Hematopoietic multipotent progenitor cell treated with erythropoietin and hydrocortisone succinate and interleukin-3 and kit ligand, for 17 days (in vitro differentiated cells): ENCODE measurements at places on chromosomes 12 and 14.
A peak's percentile ranks its signal among the peaks of the same experiment; 100 is the strongest.

GRCh38 chr12:51926718-51927117 is 19.4 kb downstream of the ACVRL1 start:
- DNase-seq: no peak

GRCh38 chr12:80702889-80703805 is 4.3 kb upstream of the MYF6 start:
- no peak for DNase-seq

GRCh38 chr12:43337571-43338444 is 214.2 kb downstream of the ADAMTS20 start:
- no peak for DNase-seq

GRCh38 chr12:71626768-71627167 is 36.9 kb downstream of the ZFC3H1 start:
- DNase-seq: no peak

DNA sequence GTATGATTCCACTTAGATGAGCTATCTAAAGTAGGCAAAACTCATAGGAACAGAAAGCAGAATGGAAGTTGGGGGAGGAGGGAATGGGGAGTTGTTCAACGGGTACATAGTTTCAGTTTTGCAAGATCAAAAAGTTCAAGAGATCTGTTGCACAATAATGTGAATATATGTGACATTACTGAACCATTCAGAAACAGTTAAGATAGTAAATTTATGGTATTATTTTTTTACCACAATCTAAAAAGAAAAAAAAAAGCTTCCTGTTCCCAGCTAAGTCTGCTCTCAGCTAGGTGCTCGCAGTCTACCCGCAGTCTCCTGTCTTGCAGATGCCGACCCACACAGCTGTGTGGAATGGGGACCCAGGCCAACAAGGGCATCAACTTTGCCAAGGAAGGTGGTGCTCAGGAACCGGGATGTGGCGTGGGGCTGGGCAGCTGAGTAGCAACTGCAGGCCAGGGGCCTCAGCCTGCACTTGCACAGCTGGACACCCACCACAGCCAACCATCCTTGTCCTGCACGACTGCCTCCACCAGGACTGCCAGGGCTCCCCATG is 15.3 kb upstream of the ANO6 start:
- no peak for DNase-seq

- no peak for DNase-seq
Measured at GRCh38 chr12:102351322-102351721, 129.0 kb downstream of the IGF1 start.

- no peak for DNase-seq
Measured at GRCh38 chr12:130459916-130460315, 122.2 kb downstream of the PIWIL1 start.

- no peak for DNase-seq
Measured at GRCh38 chr14:86066651-86067050, 536.7 kb downstream of the FLRT2 start.

DNA sequence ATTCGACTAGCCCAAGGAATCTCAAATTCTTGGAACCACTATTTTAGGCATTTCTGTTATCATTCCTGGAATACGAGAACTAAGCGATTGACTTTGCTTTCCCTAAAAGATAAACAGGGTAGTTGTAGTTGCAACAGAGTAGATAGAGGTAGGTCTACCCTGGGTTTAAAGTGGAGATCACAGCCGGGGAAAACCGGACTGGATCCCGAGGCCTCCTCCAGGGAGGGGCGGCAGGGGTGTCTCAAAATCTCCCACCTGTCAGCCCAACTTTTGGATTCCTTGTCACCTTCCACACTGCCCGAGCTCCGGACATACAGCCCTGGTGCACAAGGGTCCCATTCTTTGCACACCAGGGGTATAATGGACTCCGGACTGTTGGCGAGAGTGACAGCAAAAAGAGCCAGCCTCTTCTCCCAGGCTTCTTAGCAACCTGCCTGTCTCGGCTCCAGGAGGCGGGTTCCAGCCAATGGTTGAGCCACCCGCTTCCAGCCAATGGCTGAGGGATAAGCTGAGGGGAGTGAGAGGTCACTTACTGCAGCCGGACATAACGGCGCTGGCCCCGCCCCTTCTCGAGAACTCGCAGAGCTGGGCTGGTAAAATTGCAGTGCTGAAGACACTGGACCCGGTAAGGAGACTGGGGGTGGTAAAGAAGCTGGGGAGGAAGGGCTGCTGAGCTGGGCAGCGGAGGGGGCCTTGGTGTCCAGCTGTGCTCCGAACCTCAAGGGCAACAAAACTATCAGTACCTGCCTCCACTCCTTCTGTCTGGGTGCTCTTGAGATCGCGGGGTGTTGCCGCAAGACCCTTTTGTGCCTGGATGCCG is at the start of gene SUOX:
Gene SUOX (plus strand): TSS at position 562 of the 820 bp plus-strand sequence. CDS start 4,946 bp downstream, outside the sequence.
- DNase-seq: peak; percentile 73

GRCh38 chr12:3200032-3200617 is 122.9 kb downstream of the TSPAN9 start:
- no peak for DNase-seq

DNA sequence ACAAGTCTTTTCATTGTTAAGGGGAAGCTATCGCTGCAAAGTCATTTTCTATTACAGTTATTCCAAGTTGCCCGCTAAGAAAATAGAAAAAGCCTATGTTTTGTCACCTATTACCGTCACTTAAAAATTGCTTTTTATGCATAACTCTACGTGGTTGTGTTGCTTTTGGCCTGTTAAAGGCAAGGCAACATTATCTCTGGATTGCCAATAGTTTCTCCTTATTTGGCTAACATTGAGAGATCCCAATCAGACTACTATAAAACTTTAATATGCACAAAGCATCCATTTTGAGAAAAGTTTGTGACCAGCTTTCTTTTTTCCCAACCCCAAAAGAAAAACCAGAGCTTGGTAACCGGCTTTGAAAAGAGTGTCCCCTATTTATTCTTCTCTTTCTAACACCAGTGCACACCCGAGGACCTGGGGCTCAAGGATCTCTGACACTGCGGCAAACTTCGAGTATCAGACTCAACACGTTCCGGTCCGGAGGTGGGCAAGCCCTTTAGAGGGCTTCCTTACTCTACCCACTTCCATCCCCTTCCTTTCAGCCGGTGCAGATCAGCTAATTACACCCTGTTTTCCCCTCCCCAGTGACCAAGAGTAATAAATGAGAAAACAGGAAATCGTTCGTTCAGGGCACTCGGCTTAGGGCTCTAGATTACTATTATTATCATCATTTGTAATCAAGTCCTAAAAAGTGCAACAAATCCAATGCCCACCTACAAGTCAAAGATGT is 1.2 kb downstream of the PPP1R12A start:
- peak; percentile 53 for DNase-seq

DNA sequence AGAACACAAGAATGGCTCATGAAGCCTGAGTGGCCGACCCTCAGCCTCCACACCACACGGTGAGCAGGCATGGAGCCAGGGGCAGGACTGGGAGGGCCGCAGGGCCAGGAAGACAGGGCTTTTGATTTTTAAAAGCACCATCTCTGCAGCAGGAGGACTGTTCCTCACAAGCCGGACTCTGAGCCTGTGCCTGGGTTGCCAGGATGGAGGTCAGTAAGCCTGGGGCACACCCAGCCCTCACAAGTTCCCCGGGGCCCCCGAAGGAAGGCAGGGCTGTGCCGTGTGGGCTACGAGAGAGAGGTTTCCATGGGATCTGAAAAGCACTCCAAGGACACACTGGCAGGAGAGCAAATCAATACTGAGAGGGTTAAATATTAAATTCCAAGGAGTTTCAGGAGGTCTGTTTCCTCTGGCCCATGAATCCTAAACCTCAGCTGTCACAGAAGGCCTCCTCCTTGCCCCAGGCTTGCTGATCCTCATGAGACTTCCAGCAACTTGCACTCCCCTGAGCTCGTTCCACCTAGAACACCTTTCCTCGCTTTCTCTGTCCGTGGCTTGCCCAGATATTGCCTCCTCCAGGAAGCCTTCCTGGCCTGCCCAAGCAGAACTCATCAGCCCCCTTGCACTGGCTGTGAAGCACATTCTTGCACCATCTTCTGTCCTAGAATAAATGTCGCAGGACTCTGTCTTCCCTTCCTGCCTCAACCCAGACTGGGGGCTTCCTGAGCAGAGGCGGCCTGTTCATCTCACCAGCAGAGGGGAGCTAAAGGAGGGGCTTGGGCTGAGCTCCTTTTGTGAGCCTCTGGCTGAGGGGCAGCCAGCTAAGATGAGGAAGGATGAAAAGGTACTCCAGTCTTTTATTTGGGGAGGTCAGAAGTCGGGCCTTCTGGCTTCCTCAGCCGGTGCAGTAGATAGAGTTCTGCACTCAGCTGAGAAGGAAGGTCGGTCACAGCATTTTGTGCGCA is 64.6 kb downstream of the CCDC88C start:
- no peak for DNase-seq

GRCh38 chr12:67271976-67272375 is 2.8 kb downstream of the CAND1 start:
- no peak for DNase-seq

- DNase-seq: no peak
Measured at GRCh38 chr12:93825501-93825888, 148.3 kb downstream of the CRADD start.

GRCh38 chr12:121860257-121860656 is 1.6 kb upstream of the HPD start:
- DNase-seq: peak; percentile 46
